NCI-H1092 treated with DMSO at 0.1 percent for 48 hours (cell line): ENCODE measurements at places on chromosomes 13 and 19.

GRCh38 chr13:34064456-34065205 is 246.7 kb downstream of the RFC3 start:
- no peak for DNase-seq

DNA sequence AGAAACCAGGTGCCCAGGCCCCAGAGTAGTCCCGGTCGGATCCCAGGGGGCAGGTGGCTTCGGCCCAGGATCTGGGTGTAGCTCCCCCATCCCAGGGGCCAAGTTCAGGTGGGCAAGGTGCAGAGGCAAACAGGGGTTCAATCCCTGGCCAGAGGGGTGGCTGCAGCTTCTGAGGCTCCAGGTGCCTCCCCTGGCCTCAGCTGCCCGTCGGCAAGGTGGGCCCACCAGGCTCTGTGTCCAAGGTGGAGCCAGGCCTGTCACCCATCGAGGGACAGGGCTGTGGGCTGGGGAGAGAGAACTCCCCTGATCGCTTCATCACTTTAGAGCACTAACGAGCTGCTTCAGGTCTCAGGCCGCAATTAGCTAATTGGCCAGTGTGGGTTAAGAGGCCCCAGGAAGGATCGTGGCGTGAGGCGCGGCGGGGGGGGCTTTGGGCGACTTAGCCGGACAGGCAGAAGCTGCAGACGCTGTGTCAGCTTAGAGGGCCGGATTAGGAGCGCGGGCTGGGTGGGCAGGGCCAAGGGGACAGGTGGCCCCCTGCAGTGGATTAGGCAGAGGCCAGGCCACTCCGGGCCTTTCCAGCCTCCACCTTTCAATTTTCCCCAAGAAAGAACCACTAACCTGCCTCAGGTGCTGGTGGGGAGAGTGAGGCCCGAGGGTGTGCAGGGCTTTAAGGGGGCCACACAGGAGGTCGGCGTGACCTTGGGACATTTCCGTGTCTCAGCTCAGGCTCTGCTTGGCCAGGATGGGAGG is 2.8 kb upstream of the RAX2 start:
- no peak for DNase-seq

DNA sequence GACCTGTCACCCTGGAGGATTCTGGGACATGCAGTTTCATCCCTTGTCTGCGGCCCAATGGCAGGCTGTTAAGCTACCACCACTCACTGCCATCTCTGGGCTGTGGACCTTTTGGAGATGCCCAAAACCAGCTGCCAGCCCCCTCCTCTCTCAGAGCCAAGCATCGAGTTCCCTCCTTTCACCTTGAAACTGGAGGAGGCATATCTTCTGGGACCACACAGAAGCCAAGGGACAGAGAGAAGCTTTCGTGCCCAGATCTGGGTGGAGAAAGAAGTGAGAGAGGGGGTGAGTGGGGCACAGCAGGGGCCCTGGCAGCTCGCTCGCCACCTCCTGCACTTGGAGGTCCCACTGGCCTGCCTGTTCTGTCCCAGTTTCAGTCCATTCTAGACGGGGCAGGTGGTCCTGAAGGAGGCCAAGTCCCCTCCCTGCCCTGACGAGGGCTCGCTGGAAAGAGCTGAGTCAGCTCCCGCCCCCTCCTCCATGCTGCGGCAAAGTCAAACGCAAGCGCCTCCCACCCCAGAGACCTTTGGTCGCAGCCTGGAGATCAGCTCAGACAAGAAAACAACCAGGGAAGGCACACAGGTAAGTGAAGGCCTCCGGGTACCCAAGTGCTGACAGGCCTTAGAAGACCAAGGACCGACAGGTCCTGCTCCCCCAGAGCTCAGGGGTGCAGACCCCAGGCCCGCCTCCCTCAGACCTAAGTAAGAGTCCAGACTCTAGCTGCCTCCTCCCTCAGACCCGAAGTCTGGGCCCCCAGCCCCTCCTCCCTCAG is 3.8 kb downstream of the BCAT2 start:
- DNase-seq: peak; percentile 7

- no peak for DNase-seq
Observed at GRCh38 chr19:8922591-8922990, 87.6 kb downstream of the MUC16 start.

- no peak for DNase-seq
Observed at GRCh38 chr19:1671716-1672037, 19.3 kb upstream of the TCF3 start.

DNA sequence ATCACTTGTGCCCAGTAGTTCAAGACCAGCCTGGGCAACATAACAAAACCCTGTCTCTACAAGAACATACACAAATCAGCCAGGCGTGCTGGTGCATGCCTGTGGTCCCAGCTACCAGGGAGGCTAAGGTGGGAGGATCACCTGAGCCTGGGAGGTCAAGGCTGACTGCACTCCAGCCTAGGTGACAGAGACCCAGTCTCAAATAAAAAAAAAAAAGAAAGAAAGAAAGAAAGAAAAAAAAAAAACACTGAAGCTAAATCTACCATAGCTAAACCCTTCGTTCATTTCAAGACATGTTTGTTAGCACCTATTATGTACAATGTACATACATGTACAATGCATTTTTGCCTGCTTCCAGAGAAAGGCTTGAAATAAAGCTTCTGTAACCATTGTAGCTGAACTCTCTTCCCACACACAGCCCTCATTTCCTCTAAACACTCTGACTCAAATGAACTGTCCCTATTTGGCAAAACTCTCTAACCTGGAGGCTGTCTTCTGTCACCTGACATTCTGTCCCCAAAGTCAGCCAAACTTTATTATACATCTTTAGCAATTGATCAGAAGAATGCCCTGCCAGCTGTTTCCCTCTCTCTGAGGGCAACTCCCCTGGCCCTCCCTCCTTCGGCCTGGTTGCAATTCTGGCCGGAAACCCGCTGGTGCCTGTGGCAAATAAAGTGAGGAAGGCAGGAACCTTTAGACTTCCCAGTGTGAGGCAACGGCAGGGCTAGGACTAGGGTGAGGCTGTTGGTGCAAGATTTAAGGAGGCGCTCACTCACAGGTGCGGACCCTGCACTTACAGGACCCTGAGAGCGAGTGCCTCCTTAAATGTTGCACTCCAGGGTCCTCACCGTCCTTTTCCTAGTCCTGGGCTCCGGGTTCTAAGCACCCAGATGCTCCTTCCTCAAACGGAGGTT is 1.8 kb downstream of the ETHE1 start:
- DNase-seq: no peak
